ENCODE measurements at places on chromosomes 7 and 10.

DNA sequence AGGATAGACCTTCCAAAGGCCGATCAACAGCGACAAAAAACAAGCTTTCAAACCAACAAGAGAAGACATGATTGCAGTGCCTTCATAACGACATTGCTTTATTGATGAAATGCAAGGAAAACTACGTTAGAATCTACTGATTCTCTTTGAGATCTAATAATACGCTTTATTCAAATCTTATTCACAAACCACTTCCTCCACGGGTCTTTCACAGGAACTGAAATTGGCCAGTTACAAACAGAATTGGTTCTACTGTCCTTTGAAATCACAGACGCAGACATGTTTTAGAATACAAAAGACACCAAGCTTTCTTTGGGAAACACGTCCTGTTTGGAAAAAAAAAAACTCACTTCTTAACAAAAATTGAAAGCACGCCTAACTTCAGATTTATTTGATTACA, 74.7 kb upstream of the SEPHS1 start:
- DNase-seq: no peak

- no peak for DNase-seq
Observed at GRCh38 chr10:36725581-36726520, 399.5 kb upstream of the ANKRD30A start.

DNA sequence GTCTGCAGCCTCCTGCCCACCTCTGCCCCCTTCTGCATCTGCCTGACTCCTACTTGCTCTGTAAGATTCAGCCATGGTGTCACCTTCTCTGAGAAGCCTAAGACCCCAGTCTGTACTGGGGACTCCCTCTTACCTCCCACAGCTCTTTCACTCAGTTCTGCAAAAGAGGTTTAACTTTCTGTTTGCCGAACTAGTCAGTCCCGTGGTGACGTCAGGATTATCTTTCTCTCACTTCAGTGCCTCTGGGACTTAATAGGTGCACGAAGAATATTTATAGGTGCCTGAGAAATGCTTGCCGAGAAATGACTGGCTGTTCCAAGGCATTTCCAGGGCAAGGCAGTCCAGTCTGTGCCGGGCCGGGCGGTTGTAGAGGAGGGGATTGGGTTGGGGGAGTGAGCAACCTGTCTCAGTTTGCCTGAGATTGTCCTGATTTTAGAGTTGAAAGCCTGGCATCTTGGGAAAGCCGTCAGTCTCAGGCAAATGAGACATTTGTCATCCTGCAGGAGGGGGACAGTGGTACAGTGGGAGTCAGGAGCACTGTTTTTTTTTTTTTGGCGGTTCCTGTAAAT, 227.5 kb upstream of the NPVF start:
- no peak for DNase-seq

DNA sequence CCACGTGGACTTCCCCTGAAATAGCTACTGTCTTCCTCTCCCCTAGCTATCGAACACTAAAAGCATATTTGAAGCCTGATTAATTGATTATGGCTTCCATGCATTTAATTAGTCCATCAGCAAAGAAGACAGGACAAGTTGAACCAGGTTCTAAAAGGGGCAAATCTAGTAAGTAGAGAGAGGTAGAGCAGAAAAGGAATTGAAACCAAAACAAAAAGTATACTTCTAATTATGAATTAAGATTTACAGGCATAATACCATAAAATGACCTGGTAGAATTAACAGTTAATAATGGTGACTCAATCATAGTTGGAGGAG, 393 bp upstream of the DNAJC1 start:
- no peak for DNase-seq

- DNase-seq: no peak
Observed at GRCh38 chr7:85612514-85612913, 425.7 kb upstream of the SEMA3D start.

- DNase-seq: no peak
Observed at GRCh38 chr7:7556852-7557251, 9.8 kb upstream of the MIOS start.

DNA sequence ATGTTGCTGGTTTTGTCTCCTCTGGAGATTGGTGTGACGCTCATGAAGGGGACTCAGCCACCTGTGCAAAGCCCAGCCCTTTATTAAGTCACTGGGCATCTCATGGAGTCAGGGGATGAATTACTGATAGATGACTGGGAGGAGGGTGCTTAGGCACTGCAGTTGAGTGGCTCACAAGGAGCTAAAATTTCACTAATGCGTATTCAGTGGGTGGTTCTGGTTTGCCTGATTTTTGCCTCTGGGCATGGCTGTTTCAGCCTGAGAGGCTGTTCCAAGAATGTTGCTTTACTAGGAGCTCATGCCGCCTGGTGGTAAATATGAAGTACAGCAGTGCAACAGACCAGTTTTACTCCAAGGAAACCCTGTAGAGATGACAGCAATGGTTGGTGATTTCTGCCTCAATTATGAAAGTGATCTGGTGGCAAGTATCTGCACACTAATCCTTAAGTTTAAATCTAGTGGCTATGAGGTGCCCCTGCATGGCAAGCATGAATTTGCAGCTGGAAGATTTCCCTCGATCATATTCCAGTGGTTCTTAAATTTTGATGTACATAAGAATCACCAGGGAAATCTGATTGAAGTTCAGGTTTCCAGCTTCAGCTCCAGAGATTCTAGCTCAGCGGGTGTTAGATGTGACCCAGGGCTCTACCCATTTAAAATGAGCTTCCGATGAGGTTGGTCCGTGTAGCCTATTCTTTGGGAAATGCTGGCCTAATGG, 19.9 kb downstream of the ACTA2 start:
- peak; percentile 9 for DNase-seq
